ENCODE measurements at places on chromosomes 5 and 9. TPM values are rescaled to one million over a fixed set of nuclear protein-coding genes. Genes with fewer than 3 reads are reported as not detected.

DNA sequence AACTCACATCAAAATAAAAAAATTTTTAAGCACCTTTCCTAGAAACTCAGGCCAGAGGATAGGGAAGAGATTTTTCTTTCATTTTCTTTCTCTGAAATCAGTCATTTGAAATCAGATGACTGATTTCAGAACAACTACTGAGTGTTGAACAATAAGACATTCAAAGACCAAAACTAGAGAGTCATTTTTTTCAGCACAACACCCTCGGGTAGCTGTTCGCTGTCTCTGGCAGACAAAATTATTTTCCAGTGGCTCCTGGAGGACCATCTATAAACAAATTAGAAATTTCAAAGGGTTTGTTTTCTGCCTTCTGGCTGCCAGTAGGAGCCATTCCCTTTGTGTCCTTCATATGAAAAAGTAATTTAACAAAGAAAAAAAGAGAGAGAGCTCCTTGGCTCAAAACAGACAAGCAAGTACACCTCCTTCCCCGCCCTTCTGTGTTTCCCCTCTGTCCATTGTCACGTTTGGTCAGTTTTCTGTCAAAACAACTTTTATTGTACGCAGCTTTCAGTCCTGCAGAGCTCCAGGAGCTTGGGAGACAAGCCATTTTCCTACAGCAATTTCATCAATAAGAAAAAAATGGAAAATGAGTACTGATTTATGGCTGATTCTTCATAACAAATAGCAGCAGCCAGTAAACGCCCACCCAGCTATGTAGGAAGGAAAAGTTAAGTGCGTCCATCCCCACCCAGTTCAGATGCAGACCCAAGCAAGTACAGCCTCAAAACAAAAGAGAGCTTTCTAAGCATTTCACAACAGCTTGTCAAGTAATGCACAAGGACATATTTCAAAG, 405.2 kb downstream of the ZNF608 start:
- no peaks in the 10 kb centered on the region for H3K36me3 ChIP-seq
- H3K4me1 ChIP-seq, result no peaks in the 10 kb centered on the region
- no peak overlapping the region for H3K4me3 ChIP-seq

DNA sequence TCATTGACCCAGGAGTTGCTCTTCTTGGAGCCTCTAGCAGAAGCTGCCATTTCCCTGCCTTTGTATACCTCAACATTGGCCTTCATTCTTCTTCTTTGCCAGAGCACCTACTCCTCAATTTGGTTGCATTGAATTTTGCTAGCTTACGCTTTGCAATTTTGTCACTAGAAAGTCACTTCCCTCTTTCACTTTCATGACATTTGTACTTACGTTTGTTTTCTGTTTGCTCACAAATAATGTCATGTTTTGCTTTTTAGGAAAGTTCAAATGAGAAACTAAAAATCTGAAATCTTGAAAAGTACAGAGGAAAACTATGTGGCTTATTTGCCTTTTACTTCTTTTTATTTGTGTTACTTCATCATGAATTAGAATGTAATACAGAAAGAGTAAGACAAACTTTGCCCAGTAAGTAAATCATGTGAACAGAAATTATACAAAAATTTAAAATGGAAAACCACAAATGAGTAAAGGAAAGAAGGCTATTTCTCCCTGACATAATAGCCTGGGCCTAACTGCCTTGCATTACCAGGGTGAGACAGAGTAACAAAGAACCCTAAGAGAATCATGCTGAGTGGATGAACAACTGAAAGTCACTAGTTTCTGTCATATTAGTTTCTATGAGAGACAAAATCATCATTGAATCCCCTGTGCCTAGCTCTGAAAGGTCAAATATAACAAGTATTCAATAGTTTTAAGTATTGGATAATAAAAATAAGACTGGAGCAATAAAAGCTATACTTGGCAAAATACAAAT, 7.4 kb upstream of the IFNA1 start:
- H3K27me3 ChIP-seq, result no peaks in the 10 kb centered on the region
- no peak overlapping the region for H3K27ac ChIP-seq
- DNase-seq, result no peak
- no peaks in the 10 kb centered on the region for H3K36me3 ChIP-seq

GRCh38 chr5:139795074-139796001, at the start of gene PSD2:
Gene PSD2 (plus strand): TSS chr5:139795808. CDS start chr5:139809441, 13,633 bp downstream.
- no peak for DNase-seq
- H3K27ac ChIP-seq, result no peak within 1 kb of the TSS
- H3K4me3 ChIP-seq, result no peak within 1 kb of the TSS
- peaks cover 4% of the 10 kb centered on the region for H3K4me1 ChIP-seq
- H3K27me3 ChIP-seq, result no peaks in the 10 kb centered on the region

GRCh38 chr5:81972492-81972783, 615 bp downstream of the ATG10 start:
- H3K4me3 ChIP-seq, result peak overlapping the region; percentile 79
- peaks cover 3% of the 10 kb centered on the region for H3K4me1 ChIP-seq
- no peaks in the 10 kb centered on the region for H3K27me3 ChIP-seq
- H3K27ac ChIP-seq, result peak overlapping the region; percentile 100
- H3K36me3 ChIP-seq, result no peaks in the 10 kb centered on the region

- no peak for DNase-seq
- peaks cover 83% of the 10 kb centered on the region for H3K36me3 ChIP-seq
- no peaks in the 10 kb centered on the region for H3K4me1 ChIP-seq
- H3K27me3 ChIP-seq, result no peaks in the 10 kb centered on the region
- no peak overlapping the region for H3K4me3 ChIP-seq
Measured at GRCh38 chr9:734831-735511, 106.5 kb upstream of the DMRT1 start.

DNA sequence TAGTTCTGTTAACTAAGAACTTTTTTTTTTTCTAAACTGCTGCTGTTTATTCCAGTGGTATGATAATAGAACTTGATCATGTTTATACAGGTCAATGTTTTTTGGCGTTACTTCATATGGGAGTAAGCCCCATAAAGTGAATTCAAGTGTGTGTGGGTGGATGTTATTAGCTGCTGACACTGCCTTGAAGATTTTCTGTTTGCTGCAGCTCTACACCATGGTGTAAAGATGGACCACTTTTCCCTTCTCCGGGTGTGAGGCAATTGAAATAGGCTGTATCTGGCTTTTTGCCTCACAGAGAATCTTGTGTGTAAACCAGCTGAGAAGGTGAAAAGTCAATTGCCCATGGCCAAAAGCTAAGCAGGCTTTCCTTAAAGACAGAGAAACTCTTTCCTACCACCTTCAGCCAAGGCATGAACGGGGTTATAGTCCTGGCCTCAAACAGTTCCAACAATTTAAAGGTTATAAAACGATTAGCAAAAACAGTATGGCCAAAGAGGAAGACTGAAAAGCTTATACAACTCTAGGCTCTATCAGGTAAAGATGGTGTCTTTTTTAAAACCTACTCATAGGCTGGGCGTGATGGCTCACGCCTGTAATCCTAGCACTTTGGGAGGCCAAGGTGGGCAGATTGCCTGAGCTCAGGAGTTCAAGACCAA, 33.9 kb upstream of the ABCA1 start:
- H3K4me3 ChIP-seq, result no peak overlapping the region
- no peaks in the 10 kb centered on the region for H3K36me3 ChIP-seq
- H3K27me3 ChIP-seq, result no peaks in the 10 kb centered on the region
- DNase-seq, result no peak

GRCh38 chr5:6504677-6505415, 56.2 kb downstream of the UBE2QL1 start:
- no peaks in the 10 kb centered on the region for H3K27me3 ChIP-seq
- H3K4me3 ChIP-seq, result no peak overlapping the region
- H3K4me1 ChIP-seq, result peaks cover 35% of the 10 kb centered on the region
- DNase-seq, result no peak
- no peaks in the 10 kb centered on the region for H3K36me3 ChIP-seq

DNA sequence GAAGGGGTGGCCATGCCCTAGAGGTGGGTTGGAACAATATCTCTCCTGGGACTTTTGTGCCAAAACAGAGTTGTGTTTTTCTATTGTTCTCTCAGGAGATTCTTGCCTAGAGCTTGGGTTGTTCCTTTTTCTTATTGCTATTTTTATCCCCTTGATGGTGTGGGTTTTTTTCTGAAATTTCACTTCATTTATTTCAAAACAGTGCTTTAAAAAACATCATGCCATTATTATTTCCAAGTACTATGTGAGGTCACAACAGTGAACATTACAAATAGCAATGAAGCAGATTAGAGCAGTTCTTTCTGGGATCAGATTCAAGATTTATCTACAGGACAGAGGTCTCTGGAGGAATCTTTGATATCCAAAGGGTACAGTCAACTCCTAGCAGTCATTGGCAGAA, 76.6 kb downstream of the ACTBL2 start:
- H3K4me1 ChIP-seq, result peaks cover 39% of the 10 kb centered on the region
- H3K27me3 ChIP-seq, result no peaks in the 10 kb centered on the region
- no peak overlapping the region for H3K27ac ChIP-seq
- H3K36me3 ChIP-seq, result no peaks in the 10 kb centered on the region
- H3K4me3 ChIP-seq, result no peak overlapping the region

Gene SLC34A3
- total RNA-seq, result not detected

Gene CD72
- total RNA-seq, result 4.7 TPM

Gene C9orf153
- 0.42 TPM for total RNA-seq
